Stimulated activated CD4-positive, alpha-beta T cell treated with anti-CD3 and anti-CD28 coated beads, Interleukin-12 subunit alpha, Interleukin-12 subunit beta, amount 100 ng/mL, for 48 hours (primary cell): ENCODE measurements at places on chromosomes 1 and 21.

DNA sequence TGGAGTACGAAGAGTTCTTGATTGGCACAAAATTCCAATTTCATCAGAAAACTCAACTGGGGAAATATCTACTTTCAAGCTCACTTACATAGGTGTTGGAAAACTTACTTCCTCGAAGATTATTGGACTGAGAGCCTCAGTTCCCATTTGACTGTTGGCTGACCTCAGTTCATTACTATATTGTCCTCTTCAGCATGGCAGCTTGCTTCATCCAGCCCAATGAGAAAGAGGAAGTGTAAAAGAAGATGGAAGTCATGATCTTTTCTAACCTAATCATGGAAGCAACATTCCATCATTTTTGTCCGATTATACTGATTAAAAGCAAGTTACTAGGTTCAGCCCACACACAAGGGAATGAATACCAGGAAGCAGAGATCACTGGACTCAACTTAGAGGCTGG, 49.4 kb downstream of the HSD3B1 start:
- DNase-seq, result no peak

- DNase-seq, result peak; percentile 24
These were observed 5.7 kb upstream of the CCT8 start for GRCh38 chr21:29078869-29079767.

GRCh38 chr1:153099461-153100045, 5.2 kb upstream of the SPRR2E start:
- no peak for DNase-seq

DNA sequence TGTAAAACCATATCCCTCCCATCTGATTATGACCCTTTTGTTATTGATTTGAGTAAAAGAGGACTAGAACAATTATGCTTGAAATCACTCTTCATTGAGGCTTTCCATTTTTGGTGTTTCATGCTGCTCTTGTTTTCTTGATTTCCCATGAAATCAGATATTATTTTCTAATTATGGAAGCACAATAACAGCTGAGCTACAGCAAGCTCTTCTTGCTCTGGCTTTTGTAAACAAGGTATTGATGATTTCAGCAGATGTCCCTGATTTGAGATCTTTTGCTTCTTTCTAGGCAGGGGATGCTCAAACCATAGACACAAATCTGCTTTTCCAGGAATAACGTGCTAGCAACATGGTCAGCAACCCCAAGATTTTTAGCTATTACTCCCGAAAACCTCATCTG, 607.8 kb downstream of the NCAM2 start:
- DNase-seq, result no peak

GRCh38 chr1:227260433-227260832, 57.9 kb downstream of the CDC42BPA start:
- no peak for DNase-seq

DNA sequence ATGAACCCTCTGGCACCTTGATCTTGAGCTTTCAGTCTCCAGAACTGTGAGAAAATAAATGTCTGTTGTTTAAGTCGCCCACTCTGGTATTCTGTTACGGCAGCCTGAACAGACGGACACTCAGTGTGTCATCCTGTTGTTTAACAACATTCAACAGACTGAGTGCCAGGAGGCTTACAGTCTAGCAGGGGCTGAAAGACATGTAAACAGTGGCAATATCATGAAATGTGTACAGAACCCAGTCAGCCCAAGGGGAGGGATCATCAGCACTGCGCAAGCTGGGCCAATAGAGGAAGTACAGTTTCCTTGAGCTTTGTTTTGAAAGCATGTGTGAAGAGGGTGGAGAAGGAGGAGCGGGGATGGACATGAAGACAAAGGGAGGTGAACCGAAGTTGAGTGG, 13.6 kb downstream of the DIP2A start:
- no peak for DNase-seq

- DNase-seq, result peak; percentile 62
These were observed 18.0 kb upstream of the BTG2 start for GRCh38 chr1:203287109-203287893.
